ENCODE measurements at places on chromosomes 1 and 21.

GRCh38 chr1:55448261-55448660 lies 233.1 kb upstream of the USP24 start:
- no peaks in the 10 kb centered on the region for H3K4me1 ChIP-seq
- DNase-seq = no peak
- no peaks in the 10 kb centered on the region for H3K36me3 ChIP-seq

- H3K27me3 ChIP-seq = no peaks in the 10 kb centered on the region
- peaks cover 65% of the 10 kb centered on the region for H3K36me3 ChIP-seq
- H3K4me1 ChIP-seq = peaks cover 5% of the 10 kb centered on the region
- no peak overlapping the region for H3K4me3 ChIP-seq
- DNase-seq = no peak
Observed at GRCh38 chr1:1670866-1671265, 12.1 kb upstream of the CDK11B start.

- H3K4me3 ChIP-seq = no peak overlapping the region
- DNase-seq = no peak
- no peak overlapping the region for H3K27ac ChIP-seq
- peaks cover 36% of the 10 kb centered on the region for H3K36me3 ChIP-seq
- H3K4me1 ChIP-seq = no peaks in the 10 kb centered on the region
Observed at GRCh38 chr1:74763807-74764206, 30.9 kb downstream of the TYW3 start.

DNA sequence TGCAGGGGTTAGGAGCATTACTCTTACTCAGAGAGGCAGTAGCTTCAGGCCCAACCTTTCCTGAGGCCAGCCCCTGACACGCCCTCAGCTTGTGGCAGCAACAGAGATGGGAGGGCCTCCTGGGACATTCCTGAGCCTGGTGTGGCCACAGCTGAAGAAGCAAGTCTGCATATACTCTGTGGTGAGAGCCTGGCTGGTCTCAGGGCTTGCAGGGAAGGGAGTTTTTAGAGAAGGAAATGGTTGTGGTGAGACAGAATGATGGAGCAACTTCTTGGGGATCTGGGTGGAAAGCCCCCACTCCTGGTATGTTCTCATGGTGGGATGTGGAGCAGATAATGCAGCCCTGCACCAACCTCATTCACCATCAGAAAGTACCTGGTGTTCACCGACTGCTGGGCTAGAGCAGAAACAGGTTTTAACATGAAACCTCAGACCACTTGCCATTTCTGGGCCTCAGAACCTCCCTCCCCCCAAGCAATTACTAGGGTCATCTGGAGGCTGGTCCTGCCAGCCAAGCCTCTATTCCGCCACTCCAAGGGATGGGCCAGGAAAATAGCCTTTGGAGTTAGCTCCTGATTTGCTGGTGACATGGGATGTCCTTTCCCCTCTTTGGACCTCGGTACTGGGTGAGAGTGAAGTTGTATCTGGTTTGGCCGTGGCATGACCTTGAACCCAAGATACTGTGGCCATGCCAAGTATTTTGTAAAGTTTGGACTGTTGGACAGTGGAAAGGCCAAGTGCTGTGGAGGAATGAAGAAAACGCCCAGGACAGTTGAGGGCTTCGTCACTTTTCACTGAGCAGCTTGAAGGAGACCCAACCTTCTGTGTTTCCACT lies 28.1 kb upstream of the RNF19B start:
- peak; percentile 76 for DNase-seq
- peak overlapping the region; percentile 72 for H3K27ac ChIP-seq
- H3K36me3 ChIP-seq = no peaks in the 10 kb centered on the region
- H3K27me3 ChIP-seq = no peaks in the 10 kb centered on the region
- H3K4me3 ChIP-seq = no peak overlapping the region

- peaks cover under 1% of the 10 kb centered on the region for H3K36me3 ChIP-seq
- no peaks in the 10 kb centered on the region for H3K27me3 ChIP-seq
- peak overlapping the region; percentile 90 for H3K4me3 ChIP-seq
- peak overlapping the region; percentile 90 for H3K27ac ChIP-seq
Observed at GRCh38 chr21:33587792-33588484, 546 bp downstream of the DONSON start.

DNA sequence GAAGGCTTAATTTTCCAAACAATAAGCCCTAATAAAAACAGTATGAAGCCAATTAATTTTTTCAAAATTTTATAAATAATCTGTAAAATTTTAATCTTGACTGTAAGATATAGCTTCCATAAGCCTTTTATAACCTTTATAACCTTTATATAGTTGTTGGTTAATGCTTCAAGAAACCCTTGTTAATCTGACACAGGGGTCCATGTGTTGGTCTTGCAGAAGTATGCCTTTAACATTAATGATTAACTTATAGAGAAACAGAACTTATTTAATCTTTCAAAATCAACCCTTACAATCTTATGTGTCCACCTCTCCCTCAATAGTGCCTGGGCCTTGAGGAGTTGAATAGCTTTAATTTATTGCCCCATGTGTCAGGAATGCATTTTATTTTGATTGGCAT lies 23.2 kb upstream of the HAO2 start:
- H3K36me3 ChIP-seq = no peaks in the 10 kb centered on the region
- DNase-seq = no peak
- H3K4me3 ChIP-seq = no peak overlapping the region

- no peaks in the 10 kb centered on the region for H3K4me1 ChIP-seq
- no peaks in the 10 kb centered on the region for H3K27me3 ChIP-seq
- DNase-seq = no peak
- no peak overlapping the region for H3K27ac ChIP-seq
- no peak overlapping the region for H3K4me3 ChIP-seq
- H3K36me3 ChIP-seq = no peaks in the 10 kb centered on the region
Observed at GRCh38 chr1:186218654-186219352, 156.2 kb downstream of the TPR start.

GRCh38 chr1:227946624-227947385 lies 927 bp downstream of the WNT9A start:
- H3K4me1 ChIP-seq = peaks cover 68% of the 10 kb centered on the region
- H3K27ac ChIP-seq = peak overlapping the region; percentile 79
- DNase-seq = peak; percentile 78
- peak overlapping the region; percentile 73 for H3K4me3 ChIP-seq
- peaks cover 6% of the 10 kb centered on the region for H3K27me3 ChIP-seq

GRCh38 chr1:183274836-183275235 lies 88.8 kb downstream of the LAMC2 start:
- H3K36me3 ChIP-seq = no peaks in the 10 kb centered on the region
- H3K4me3 ChIP-seq = no peak overlapping the region
- H3K4me1 ChIP-seq = peaks cover 44% of the 10 kb centered on the region

- H3K4me3 ChIP-seq = no peak overlapping the region
- no peaks in the 10 kb centered on the region for H3K27me3 ChIP-seq
Observed at GRCh38 chr1:183094351-183094750, 71.1 kb downstream of the LAMC1 start.

- DNase-seq = no peak
- H3K27ac ChIP-seq = no peak overlapping the region
- H3K27me3 ChIP-seq = no peaks in the 10 kb centered on the region
- H3K4me3 ChIP-seq = no peak overlapping the region
- peaks cover 92% of the 10 kb centered on the region for H3K36me3 ChIP-seq
Observed at GRCh38 chr21:44317241-44317782, 17.5 kb downstream of the PFKL start.

DNA sequence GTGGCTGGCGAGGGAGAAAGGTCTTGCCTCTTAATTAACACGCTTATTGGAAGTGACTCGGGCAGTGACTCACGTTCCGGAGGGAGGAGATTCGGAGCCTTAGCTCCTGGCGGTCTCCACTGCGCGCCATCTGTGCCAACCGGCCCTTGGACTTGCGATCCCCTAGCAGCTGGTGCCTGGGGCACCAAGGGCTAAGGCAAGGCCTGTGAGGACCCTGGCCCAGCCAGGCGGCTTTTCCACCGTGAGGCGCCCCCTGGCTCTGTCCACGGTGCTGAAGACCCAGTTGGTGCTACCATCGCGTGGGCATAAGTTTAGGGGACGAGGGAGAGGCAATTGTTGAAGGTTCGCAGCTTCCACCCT lies 1.3 kb upstream of the SYT6 start:
- DNase-seq = no peak
- no peak overlapping the region for H3K4me3 ChIP-seq
- H3K4me1 ChIP-seq = peaks cover 33% of the 10 kb centered on the region
- no peaks in the 10 kb centered on the region for H3K36me3 ChIP-seq
- peaks cover 100% of the 10 kb centered on the region for H3K27me3 ChIP-seq

DNA sequence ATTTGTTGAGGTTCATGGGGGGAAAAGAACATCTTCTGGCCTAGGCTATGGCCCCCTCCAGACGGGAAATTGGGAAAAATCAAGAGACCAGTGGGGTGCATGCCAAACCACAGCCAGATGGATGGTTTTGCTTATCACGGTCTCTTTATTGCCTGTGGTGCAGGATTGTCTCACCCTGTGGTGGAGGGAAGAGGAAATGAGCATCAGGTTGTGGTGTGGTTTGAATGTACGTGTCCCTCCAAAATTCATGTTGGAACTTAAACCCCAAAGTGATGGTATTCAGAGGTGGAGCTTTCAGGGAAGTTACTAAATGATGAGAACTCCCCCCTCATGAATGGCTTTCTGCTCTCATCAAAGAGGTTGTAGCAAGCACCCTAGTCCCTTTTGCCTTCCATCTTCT lies 525.7 kb downstream of the NPHP4 start:
- no peak for DNase-seq
- H3K27me3 ChIP-seq = peaks cover 72% of the 10 kb centered on the region
- no peaks in the 10 kb centered on the region for H3K36me3 ChIP-seq
- no peak overlapping the region for H3K4me3 ChIP-seq

DNA sequence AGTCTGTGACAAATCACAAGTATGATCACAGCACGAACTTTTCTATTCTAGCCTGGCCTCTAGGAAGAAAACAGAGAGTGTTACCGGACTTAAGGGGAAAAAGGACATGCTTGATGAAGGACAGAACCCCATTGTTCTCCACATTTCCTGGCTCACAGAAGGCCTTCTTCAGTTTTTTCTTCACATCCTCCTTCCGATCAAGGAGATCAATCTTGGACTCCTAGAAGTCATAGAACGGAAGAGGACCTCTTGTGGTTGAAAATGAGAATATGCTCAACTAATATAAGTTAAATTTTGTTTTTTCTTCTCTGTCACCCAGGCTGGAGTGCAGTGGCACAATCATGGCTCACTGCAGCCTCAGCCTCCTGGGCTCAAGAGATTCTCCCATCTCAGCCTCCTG lies 30.3 kb downstream of the YARS1 start:
- H3K27ac ChIP-seq = no peak overlapping the region
- H3K27me3 ChIP-seq = no peaks in the 10 kb centered on the region
- DNase-seq = no peak
- peaks cover 97% of the 10 kb centered on the region for H3K36me3 ChIP-seq

- no peaks in the 10 kb centered on the region for H3K27me3 ChIP-seq
- no peaks in the 10 kb centered on the region for H3K4me1 ChIP-seq
- no peak for DNase-seq
- H3K4me3 ChIP-seq = no peak overlapping the region
- H3K27ac ChIP-seq = no peak overlapping the region
- H3K36me3 ChIP-seq = no peaks in the 10 kb centered on the region
Observed at GRCh38 chr1:121443001-121443540, 258.3 kb downstream of the SRGAP2C start.

DNA sequence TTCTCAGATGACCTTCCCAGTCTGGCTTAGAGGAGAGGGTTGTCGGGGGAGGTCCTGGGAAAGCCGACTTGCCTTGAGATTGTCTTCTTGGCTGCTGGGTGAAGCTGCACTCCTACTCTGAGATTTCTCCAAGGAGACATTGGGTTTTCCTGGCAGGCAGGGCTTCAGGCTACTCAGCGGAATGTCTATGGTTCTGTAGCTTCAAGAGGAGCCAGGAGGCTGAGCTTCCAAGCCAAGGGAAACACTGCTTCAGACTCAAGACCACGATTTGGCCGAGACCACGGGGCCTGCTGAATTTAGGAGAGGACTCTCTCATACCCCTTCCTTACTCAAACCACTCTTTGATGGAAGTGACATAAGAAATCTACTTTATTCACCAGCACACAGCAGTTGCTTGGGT lies 67.8 kb downstream of the NTMT2 start:
- DNase-seq = peak; percentile 42
- H3K4me1 ChIP-seq = peaks cover 11% of the 10 kb centered on the region
- H3K27ac ChIP-seq = peak overlapping the region; percentile 60
- no peaks in the 10 kb centered on the region for H3K36me3 ChIP-seq
- H3K4me3 ChIP-seq = no peak overlapping the region

DNA sequence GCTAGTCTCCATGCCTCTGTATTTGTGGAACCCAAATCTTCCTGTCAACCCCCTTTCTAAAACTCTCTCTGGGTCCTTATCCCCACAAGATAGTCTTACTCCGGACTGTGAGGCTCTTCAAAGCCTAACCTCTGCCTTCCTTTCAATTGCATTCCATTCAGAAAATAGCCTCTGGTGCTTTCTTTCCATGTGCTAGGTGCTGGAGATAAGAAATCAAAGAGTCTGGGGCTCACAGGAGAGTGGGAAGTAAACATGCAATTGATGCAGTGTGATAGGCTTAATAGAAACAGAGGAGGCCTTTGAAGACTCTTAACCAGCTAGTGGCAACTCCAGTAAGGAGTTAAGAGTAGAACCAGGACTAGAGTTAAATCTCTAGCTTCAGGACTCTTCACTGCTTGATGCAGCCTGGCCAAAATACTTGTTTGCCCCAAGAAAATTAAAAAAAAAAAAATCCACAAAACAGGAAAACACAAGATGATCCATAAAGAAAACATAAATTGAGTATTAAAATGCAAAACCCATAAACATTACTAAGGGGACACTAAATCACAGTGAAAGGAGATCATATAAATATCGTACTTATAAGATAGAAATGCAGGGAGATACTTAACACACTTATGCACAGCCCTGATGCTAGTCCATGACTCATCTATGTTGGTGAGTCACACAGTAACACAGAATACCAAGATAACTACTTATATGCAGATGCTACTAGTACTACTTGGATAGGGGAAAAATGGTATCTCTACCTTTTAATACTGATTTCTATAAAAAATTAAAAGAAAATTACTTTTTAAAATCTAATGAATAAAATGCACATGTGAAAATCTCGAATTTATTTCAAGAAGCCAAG lies 341.5 kb downstream of the KCNH1 start:
- H3K27me3 ChIP-seq = peaks cover 16% of the 10 kb centered on the region
- no peaks in the 10 kb centered on the region for H3K36me3 ChIP-seq
- no peak overlapping the region for H3K27ac ChIP-seq
- no peaks in the 10 kb centered on the region for H3K4me1 ChIP-seq
- DNase-seq = no peak

GRCh38 chr1:223780949-223781348 lies 64.8 kb downstream of the TP53BP2 start:
- no peak overlapping the region for H3K27ac ChIP-seq
- peaks cover 21% of the 10 kb centered on the region for H3K4me1 ChIP-seq
- no peaks in the 10 kb centered on the region for H3K27me3 ChIP-seq
- H3K36me3 ChIP-seq = peaks cover 63% of the 10 kb centered on the region
- no peak for DNase-seq

GRCh38 chr1:41674522-41674921 lies 190.0 kb upstream of the EDN2 start:
- no peaks in the 10 kb centered on the region for H3K27me3 ChIP-seq
- H3K27ac ChIP-seq = no peak overlapping the region
- H3K36me3 ChIP-seq = no peaks in the 10 kb centered on the region
- H3K4me1 ChIP-seq = peaks cover 35% of the 10 kb centered on the region
- H3K4me3 ChIP-seq = no peak overlapping the region

- H3K4me1 ChIP-seq = peaks cover 96% of the 10 kb centered on the region
- H3K4me3 ChIP-seq = no peak overlapping the region
- H3K27ac ChIP-seq = peak overlapping the region; percentile 88
- no peaks in the 10 kb centered on the region for H3K36me3 ChIP-seq
- DNase-seq = no peak
Observed at GRCh38 chr1:201501144-201501543, 5.8 kb downstream of the CSRP1 start.

Data from left ventricle myocardium inferior (tissue), 1 donor.